ENCODE measurements at places on chromosomes 12 and 14.

GRCh38 chr12:116920939-116921338 is 10.2 kb downstream of the FBXW8 start:
- no peak for DNase-seq

DNA sequence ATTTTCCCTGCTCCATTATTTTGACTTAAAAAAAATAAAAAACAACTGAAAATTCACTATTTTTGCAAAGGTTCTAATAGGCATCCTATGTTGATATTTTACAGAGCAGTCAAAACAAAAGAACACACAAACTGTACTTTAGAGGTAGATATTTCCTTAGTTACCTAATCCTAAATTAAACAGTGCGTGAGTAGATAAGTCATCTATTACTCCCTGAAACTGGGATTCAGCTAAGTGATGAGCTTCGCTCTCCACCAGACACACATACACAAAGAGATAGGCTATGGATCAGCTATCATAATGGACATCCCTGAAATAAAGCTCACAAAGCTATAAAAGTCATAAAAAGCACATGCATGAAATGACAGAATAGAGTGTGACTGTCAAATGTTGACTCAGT is 398.7 kb downstream of the SOX5 start:
- DNase-seq, result no peak

GRCh38 chr12:75378354-75378753 is 12.5 kb upstream of the GLIPR1L2 start:
- DNase-seq, result no peak

DNA sequence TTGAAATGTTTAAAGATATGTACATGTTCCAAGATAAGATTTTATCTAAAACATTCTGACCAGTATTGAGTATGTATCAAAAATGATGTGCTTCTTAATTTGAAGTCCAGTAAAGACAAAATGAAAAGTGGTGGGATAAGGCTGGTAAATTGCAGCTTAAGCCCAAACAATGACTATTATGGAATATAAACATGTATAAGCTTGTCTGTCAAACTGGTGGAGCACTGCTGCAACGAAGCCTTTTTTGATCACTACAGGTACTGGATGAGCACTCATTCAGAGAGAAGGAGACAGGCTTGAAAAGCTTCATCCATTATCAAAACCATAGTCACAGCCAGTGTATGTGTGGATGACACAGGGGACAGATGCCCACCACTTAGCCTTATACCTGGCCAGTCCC is 138.4 kb downstream of the ATP23 start:
- DNase-seq, result no peak

- no peak for DNase-seq
Observed at GRCh38 chr12:86484473-86484872, 228.3 kb upstream of the MGAT4C start.

DNA sequence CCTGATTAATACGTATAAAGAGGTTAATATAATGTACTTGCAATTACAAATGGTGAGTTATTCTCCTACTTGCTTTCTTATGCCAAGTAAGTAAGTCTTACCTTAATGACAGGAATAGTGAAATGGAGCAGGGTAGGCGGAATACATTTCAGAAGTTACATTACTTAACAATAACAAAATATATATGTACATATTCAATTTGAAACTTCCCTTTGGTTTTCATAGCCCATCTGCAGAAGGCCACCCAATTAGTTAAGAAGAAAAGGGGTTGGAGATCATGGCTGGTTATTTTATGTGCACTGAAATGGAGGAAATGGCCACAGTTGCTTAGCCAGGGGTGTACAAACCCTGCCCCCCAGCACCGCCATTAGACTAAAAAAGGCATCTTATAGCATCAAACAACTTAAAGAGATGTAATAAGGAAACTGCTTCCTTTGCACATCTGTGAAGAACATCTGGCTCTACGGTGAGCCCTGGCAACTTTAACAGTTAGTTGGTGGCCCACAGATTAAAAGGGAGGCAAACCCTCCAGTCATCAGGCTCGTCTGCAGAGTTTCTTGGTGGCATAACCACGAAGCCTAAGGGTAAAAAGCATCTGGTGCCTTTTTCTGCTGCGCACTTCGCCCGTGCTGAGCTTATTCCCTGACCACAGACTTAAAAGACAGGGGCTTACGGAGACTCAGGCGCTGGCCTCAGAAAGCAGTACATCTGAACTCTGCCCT is 38.8 kb upstream of the DACT1 start:
- no peak for DNase-seq

GRCh38 chr12:88185988-88186387 is 43.9 kb downstream of the TMTC3 start:
- DNase-seq, result no peak

DNA sequence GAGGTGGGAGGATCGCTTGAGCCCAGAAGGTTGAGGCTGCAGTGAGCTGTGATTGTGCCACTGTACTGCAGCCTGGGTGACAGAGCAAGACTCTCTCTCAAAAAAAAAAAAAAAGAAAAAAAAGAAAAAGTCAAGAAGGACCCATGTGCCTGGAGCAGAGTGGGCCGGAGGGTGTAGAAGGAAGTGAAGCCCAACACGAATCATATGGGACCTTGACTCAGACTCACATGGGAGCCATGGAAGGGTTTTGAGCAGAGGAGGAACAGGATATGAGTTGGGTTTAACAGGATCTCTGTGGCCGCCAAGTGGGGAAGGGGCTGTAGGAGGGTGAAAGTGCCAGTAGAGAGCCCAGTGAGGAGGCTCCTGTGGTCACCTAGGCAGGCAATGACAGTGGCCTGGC is 165.4 kb downstream of the PHETA1 start:
- no peak for DNase-seq

- no peak for DNase-seq
Observed at GRCh38 chr14:76413962-76414600, 38.1 kb downstream of the ESRRB start.

DNA sequence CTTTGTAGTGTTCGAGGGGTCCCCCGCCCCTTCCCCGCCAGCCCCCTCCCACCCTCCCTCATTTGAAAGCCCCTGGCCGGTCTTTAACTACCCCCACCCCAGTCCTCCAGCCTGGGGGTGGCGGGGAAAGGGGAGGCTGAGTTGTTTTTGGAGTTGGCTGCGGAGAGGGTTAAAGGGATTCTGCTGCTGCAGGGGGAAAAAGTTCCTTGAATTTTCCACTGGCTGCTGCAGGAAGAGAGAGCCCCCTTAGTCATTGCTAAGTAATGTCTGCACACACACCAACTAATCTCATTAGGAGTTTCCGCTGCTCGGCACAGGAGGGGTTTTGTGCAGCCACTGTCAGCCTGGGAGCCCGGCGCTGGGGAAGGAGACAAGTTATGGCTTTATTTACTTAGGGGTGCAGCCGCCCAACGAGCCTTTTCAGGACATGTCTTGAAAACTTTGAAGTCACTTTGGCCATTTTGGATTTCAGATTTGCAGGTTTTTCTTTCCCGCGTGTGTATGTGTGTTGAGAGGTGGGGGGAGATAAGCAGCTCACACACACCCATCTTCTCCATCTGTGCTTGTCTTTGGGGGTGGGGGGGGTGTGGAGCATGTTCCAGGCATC is 1.8 kb downstream of the ELK3 start:
- DNase-seq, result no peak

- DNase-seq, result no peak
Observed at GRCh38 chr14:79571366-79571765, 639.9 kb downstream of the DIO2 start.

- no peak for DNase-seq
Observed at GRCh38 chr12:5588176-5588575, 156.3 kb downstream of the NTF3 start.

DNA sequence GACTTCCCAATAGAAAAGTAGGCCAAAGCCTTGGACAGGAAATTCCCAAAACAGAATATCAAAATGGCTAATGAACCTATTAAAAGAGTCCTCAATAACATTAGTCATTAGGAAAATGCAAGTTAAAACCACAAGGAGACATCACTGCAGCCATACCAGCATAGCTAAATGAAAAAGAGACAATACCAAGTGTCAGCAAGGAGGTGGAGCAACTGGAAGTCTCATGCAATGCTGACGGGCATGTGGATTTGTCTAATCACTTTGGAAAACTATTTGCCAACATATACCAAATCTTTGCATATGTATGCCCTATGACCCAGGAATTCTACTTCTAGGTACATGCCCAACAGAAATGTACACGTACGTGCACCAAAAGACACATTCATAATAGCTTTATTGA is 60.5 kb upstream of the PLEKHG3 start:
- DNase-seq, result no peak

- no peak for DNase-seq
Observed at GRCh38 chr14:98219638-98220037, 1052.4 kb downstream of the BCL11B start.

GRCh38 chr12:123928274-123928865 is 44.3 kb downstream of the CCDC92 start:
- no peak for DNase-seq

DNA sequence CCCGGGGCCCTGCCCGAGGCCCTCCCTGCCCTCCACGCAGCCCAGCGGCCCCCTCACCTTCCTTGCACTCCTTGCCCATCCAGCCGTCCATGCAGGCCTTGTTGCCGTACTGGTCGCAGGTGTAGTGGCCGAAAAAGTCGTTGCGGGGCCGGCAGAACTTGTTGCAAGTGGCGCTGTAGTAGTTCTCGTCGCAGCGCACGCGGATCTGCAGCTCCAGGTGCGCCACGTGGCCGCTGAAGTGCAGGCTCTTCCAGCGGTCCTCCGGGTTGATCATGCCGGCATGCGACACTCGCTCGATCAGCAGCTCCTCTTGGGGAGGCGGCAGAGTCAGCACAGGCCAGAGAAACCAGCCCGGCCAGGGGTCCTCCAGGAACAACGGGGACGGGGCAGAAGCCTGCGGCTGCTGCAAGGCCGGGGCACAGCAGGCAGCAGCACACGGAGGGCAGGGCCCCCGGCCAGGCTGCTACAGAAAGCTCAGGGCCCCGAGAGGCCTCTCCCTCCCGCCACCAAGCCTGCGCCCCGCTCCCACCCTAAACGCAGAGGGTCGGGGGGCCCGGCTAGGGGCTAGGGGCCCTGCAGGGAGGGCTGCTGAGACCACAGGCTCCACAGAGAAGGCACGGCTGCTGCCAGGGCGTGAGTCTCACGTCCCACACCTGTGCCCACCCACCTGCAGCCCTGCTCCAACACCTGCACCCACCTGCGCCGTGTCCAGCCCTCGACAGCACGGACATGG is 12.7 kb downstream of the JAG2 start:
- no peak for DNase-seq

- no peak for DNase-seq
Observed at GRCh38 chr12:34406996-34407300, 384.7 kb downstream of the ALG10 start.

GRCh38 chr12:129941618-129942017 is 37.8 kb upstream of the TMEM132D start:
- DNase-seq, result no peak

DNA sequence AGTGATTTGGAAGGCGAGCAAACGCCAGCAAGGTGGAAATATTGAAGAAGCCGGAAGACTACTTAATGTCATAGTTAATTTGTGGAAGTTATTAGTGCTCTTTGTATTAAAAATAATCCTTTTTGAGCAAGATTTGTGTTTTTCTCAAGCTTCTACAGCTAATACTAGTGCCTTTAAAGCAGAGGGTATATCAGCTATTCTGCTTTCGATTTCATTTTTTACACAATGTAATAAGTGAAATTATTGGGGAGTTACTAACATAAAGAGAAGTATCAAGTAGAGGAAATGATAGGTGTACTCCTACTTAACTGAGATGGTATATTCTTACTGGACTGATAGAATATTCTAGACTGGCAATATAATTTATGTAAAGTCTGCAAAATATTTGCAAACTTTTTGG is 392.4 kb upstream of the DCN start:
- DNase-seq, result no peak

GRCh38 chr12:55974308-55974730 is 441 bp downstream of the RAB5B start:
- peak; percentile 34 for DNase-seq

- DNase-seq, result no peak
Observed at GRCh38 chr12:92452763-92453162, 250.0 kb upstream of the PLEKHG7 start.

DNA sequence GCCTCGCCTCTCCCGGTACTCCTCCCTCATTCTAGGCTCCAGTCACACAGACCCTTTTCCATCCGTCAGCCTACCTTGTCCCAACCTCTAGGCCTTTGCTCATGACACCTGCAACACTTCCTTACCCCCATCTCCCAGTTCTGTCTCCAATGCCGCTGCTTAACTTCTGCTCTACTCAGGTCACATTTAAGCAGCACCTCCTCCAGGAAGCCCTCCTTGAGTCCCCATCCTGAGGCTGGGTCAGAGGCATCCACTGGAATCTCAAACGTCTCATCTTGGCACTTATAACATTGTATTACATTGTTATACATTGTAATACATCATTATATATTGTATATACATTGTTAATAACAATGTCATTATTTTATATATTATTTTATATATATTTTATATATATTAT is 32.8 kb downstream of the RASAL1 start:
- no peak for DNase-seq

GRCh38 chr14:100332797-100333196 is 9.7 kb downstream of the SLC25A47 start:
- no peak for DNase-seq

GRCh38 chr12:54026640-54027441 is 1.4 kb upstream of the HOXC6 start:
- DNase-seq, result no peak

- no peak for DNase-seq
Observed at GRCh38 chr14:38718519-38718918, 384.5 kb downstream of the SEC23A start.

GRCh38 chr14:76109087-76109880 is 42.4 kb upstream of the GPATCH2L start:
- no peak for DNase-seq

Data from pons (tissue), 1 donor.